GM12878 (cell line): ENCODE measurements at places on chromosomes 11 and 22. TPM values are rescaled to one million over a fixed set of nuclear protein-coding genes. Genes with fewer than 3 reads are reported as not detected.

- DNase-seq: no peak
Observed at GRCh38 chr11:727281-727701, 20.0 kb upstream of the TALDO1 start.

- no peak for DNase-seq
Observed at GRCh38 chr22:24380905-24381230, 46.5 kb upstream of the ADORA2A start.

- DNase-seq: no peak
Observed at GRCh38 chr11:73759610-73760134, 1.2 kb downstream of the RAB6A start.

GRCh38 chr11:128336203-128336602 lies 251.2 kb downstream of the ETS1 start:
- DNase-seq: no peak

DNA sequence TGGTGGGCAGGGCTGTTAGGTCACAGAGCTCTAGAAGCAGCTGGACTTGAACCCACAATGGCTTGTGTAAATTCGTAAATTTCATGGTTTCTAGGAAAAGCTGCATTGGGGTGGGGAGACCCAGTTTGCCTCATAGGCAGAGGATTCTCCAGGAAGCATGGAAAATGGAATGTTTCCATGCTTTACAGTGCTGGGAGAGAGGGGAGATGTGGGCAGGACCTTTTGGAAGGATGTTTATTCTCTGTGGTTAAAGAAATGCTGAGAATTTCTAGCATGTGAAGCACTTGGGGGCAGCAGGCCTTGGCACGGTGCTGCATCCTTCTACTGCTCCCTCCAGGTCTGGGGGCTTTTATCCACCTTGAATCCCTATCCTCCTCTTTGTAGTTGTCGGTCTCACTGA lies 46.3 kb downstream of the TRAF6 start:
- no peak for DNase-seq

- peak; percentile 24 for DNase-seq
Observed at GRCh38 chr11:26227301-26227746, 104.6 kb upstream of the ANO3 start.

DNA sequence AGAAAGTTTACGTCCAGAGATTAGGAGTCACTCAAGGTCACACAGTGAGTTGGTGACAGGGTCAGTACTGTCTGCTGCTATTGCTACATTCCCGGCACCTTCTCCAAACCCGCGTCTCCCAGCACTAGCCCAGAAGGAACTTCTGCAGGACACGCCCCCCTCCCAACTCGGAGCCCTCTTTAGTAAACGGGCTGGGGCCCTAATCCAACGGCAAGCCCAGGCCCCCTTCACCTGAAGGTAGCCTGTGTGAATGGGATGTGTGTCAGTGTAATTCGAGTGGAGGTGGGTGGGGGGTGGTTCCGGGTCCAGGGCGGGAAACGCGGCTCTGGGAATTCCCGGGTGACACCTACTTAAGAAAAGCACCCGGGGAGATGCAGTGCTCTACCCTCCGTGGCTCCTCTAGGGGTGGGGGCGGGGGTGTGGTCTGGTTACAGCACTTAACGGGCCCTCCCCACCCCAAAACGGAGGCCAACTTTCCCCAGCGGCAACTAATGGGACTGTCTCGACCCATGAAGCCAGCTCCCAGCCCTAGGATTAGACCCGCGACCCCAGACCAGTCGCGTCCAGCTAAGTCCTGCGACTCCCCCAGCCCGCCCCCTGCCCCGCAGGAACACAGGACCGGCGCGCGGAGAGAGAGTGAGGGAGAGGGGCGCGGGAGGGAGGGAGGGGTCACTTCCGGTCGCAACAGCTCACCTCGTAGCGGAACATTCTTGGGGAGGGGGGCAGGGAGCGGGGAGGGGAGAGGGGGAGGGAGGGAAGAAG lies 468 bp downstream of the PATL1 start:
- no peak for DNase-seq

DNA sequence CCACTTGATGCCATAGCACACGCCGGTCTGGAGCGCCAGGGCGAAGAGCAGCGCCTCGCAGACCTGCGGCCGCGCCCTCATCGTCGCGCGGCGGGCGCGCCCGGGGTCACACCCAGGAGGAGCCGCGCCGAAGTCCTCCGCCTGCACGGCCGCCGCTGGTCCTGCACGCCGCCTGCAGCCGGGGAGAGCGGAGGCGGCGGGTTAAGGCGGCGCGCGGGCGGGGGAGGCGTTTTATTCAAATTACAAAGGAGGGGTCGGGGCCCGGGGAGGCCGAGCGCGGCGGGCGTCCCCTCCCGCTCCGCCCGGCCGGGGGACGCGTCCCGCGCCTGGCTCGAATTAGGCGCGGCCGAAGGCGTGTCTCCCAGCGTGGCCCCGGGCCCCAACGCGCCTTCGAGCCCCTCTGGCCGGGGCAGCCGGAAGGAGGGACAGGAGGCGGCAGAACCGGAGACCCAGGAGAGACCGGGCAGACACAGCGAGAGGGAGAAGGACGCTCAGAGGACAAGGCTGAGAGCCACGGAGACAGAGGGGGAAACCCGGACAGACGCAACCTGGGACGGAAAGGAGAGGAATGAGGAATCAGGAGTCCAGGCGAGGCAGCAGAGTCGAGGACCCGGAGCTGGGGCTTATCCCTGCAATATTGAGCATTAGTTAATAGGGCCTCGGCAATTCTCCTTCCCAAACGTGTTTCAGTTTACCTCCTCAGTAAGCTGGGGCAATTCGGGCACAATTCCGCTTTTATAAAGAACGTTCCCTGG lies at the start of gene WNT11:
WNT11 (minus strand) TSS at position 176 of the 755 bp plus-strand sequence; CDS start at position 81, 95 bp downstream.
- no peak for DNase-seq

DNA sequence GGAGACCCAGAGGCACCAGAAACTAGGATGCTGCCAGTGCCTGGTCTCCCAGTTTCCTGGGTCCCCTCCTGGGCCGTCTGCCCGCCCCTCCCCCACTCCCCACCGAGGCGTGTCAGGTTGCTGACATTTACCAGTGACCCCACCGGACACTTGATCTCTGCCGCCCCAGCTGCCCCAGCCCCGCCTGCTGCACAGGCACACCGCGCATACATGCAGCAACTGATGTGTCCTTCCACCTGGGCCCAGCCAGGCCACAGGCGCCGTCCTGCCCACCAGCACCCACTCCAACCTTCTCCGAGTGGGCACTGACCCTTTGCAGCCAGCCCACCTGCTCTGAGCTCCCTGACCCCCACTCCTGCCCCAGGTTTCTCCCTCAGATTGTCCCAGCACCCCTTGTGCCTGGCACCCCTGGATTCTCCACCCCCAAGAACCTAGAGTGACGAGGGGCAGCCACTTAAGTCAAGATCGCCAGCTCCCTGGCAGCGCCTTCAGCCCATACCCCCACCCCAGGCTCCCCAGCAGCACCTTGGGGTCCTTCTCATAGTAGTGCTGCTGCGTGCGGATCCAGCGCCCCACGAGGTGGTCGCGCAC lies 548 bp downstream of the PYGM start:
- no peak for DNase-seq

DNA sequence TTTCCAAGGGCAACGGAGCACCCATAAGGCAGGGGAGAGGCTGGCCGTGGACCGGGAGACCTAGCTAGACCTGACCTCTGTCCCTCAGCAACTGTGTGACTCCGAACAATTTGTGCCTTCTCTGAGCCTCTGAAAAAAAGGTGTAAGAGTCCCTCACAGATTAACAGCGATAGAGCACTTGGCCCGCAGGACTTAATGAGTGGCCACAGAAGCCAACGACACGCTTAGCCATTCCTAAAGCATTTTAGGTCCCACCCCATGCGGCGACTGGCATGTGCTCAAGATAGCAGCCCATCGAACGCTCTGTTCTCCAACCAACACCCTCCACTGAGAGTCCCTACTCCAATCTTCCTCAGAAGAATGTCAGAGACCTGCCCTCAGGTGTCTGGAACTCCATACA lies 1.5 kb downstream of the SULT4A1 start:
- DNase-seq: no peak

- DNase-seq: no peak
Observed at GRCh38 chr22:22674467-22674866, 30.1 kb downstream of the GGTLC2 start.

DNA sequence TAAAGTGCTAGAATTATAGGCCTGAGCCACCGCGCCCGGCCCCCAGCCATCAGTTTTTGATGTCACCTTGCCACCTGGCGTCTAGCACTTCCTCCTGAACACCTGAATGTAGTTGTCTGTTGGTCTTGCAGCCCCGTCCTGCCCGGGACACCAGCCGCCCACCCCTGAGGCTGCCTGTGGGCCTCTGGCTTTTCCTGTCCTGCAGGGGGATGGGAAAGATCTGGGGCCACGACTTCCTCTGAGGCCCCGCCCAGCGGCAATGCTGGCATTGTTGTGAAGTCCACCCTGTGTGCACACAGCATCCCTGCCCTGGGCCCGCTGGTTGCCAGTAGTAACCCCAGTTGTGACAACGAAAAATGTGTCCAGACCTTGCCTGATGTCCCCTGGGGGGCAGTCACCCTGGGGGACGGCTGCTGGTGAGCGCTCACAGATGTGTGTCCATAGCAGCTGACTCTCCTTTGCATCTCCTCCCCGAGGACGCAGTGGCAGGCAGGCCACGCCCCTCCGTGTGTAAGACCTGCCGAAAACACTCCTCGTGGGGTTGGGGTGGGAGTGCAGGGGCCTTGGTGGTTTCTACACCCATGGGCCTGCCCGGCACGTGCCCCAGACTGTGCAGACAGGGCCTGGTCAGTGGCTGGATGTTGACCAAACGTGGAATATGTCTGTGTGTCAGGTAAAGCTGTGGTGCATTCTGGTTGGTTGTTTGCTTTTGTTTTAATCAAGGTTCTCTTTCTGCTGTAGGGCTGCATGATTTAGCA lies 6.8 kb downstream of the SELENOO start:
- DNase-seq: no peak

DNA sequence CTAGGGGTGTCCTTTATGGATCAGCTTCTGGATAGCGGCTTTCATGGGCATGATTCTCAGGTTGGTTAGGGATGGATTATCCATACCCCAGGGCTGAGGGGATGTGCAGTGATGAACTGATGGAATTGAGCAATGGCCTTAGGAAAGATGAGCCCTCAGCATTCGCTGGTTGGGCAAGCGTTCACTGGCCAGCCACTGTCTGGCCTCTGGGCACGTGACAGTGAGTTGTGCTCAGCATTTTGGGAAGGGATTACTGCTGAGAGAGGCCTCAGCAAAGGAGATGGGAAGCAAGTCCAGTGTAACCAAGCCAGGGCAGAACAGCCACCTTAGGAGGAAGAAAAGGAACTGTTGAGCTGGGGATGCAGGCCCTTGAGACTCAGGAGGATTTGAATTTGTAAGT lies 17.4 kb downstream of the UBASH3B start:
- DNase-seq: no peak

DNA sequence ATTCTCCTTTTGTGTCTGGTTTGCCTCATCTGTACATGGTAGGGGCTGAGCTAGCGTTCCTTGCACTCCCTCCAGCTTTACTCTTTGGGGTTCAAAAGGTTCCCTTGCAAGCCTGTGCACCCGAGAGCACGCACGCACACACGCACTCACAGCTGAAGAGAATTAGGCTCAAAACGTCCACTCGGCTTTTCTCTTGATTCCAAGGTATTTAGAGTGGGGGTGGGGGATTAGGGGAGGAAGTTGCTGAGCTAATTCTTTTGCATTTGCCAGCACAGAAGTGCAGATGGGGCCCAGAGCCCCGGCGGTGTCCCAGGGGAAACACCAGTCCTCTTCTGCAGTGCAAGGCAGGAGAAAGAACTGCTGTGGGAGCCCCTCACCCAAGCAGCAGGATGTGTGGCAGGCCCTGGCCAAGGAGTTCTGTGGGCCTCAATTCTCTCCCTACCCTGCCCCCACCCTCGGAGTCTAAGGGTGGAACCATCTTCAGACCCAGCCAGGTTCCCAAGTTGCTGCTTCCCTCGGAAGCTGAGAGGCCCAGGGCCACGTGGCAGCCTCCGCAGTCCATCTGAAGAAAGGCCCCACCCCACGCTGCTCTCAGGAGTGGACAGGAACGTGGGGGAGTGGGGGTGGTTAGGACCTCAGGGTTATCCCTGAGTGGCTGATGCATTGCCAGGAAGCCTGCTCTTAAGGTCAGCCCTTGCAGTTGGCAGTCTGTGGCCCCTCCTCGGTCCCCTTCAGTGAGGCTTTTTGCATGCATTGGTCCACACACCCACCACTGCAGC lies 3.8 kb upstream of the KCNQ1OT1 start:
- DNase-seq: no peak

- peak; percentile 33 for DNase-seq
Observed at GRCh38 chr11:14270690-14271542, 88.1 kb downstream of the RRAS2 start.

DNA sequence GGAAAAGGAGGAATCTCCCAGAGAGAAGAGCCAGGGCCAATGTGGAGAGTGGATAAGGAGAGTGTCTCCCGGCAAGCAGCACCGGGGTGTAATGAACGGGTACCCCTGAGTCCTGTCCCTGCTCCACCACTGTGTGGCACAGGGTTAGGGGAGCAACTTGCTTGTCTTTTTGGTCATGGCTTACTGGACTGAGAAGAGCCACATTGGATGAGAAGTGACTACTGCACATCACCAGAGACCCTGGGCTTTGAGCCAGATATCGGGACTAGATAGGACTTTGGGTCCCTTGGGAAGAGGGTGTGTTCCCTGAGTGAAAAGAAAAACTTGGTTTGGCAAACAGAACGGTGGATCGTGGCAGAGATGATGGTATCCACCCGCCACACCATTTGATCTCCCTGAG lies 24.6 kb downstream of the SDHAF2 start:
- DNase-seq: no peak

DNA sequence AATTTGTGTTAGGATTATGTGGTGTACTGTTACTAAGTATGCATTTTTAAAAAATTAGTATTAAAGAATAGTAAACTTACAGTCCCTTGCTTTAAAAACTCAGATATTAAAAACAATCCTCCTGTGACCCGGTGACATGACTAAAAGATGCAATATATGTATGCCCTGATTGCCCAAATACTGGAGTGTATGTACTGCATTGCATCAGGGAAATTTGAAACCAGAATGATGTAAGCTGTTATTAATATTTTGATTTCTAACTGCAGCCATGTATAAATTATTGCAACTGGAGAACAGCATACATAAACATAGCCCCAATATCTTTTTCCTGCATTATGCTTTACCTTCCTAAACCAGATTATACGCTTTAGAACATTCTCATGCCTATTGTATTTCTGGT lies 3.7 kb upstream of the HSPA8 start:
- no peak for DNase-seq

The EFCAB6 gene
- total RNA-seq: 0.16 and 0.36 TPM in 2 replicates

The RBMXL2 gene
- total RNA-seq: not detected in 2 replicates

The CLMP gene
- total RNA-seq: 0.19 and 0.21 TPM in 2 replicates

The ACRV1 gene
- 0.21 TPM in 1 of 2 replicates, not detected in the other for total RNA-seq

The CSF2RB gene
- total RNA-seq: 8.9 and 9.4 TPM in 2 replicates

The XKR3 gene
- total RNA-seq: not detected in 2 replicates
